ENCODE measurements at places on chromosomes 13 and 19.

- DNase-seq = no peak
These were observed 25.7 kb upstream of the ZNF492 start for GRCh38 chr19:22608441-22608840.

- DNase-seq = no peak
These were observed 15.7 kb upstream of the ENOX1 start for GRCh38 chr13:43802511-43802910.

DNA sequence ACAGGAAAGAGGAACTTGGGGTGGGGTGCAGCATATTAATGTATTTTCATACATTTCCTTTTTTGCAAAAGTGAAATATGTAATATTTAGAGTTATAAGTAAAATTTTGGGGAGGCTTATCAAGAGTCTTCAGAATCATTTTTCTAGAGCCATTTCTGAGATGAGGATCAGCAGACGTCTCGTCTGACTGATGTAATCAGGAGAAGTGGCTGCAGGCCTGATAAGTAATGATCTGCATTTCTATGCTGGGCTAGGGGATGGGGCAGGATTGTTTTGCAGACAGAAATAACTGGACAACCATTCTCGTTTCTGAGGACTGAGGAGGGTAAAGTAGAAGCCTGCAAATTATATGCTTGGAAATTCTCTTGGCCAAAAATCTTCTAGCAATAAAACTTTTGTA is 89.2 kb upstream of the ARGLU1 start:
- no peak for DNase-seq

DNA sequence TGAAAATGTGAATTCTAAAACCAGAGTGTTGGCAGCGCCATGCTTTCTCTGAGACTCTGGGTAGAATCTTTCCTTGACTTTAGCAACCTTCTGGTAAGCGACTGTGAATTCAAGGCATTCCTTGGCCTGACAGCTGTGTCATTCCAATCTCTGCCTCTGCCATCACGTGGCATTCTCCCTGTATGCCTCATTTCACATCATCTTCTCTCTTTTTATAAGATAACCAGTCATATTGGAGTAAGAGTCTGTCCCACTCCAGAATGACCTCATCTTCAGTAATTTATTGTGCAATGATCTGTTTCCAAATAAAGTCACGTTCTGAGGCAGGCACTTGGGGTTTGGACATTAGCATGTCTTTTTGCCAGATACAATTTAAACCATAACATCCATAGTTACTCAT is 103.4 kb upstream of the POSTN start:
- DNase-seq = no peak

DNA sequence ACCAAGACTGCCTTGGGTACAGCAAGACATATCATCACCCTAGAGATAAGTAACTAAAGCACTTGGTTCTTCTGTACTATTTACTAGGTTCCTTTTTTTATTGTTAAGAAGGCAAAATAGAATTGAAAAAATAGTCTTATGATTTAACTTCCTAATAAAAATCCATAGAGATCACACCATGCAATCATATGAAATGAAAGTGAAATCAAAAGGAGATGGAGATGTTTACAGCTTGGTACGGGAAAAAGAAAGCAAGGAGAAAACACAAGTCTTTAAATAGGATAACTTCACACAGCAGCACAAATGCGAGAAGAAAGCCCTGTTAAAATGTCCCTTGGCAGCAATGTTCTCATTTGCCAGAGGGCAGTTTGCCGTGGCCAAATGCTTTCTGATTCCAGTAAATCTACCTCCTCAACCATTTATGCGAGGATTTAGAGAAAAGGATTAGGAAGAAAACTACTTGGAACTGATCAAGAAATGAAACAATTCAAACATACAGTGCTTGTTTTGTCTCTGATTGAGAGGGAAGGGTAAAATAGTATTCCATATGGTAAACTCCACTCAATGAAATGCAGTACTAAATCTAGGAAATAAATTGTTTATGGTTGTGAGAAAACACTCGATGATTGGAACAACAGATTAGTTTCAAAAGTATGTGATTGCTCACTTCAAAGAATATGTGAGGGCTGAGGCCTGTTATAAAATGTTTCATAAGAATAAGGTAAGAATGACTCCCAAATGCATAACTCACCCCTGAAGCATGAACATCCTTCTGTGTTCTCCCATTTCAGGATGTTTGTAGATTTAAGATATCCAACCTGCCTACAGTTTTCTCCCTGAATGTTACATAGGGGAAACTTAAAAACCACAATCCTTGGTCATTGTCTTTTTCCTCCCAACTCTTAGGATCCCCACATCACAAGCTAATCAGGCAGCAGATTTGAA is 487.8 kb downstream of the DACH1 start:
- DNase-seq = no peak

Data from NCI-H187 (cell line).